ENCODE measurements at places on chromosomes 3 and 15. TPM values are rescaled to one million over a fixed set of nuclear protein-coding genes. Genes with fewer than 3 reads are reported as not detected.

The NAA50 gene
- 165 TPM for total RNA-seq

The SAMMSON gene
- total RNA-seq, result not detected

The KNSTRN gene
- total RNA-seq, result 63.7 TPM

The ISLR2 gene
- total RNA-seq, result not detected

DNA sequence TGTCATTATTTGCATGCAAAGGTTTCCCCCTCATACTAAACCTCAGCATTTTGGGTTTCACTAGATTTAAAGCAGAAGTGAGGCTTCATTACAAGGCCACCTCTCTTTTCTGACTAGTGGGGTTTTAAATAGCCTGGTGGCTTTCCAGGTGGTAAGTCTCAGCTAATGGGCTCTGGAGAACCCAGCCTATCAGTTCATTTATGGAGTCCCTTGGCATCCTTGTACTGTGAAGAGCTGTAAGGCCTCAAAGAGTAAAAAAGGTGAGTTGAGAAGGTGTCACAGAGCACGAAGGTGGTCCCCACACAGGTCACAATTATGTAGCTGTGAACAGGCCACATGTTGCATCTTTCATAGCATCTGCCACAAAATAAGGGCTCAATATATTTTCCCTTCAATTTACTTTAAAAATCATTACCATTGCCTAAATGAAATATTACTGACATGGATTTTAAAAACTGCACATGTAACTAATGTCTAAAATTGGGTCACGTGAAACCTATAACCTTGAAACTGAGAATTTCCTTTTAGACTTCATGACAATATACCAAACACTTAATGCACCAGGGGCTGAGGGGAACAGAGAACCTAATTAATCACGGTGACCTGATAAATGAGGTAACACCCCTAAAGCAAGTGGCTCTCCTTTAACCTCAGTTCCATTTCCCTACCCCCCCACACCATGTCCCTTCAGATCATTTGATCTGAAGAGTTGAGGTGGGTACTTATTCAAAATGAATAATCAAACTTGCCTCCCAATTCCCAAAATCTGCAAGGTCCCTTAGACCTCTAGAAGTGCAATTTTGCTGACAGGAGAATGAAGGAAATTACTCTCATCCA lies 1.3 kb downstream of the NGLY1 start:
- H3K36me3 ChIP-seq, result peaks cover 5% of the 10 kb centered on the region
- H3K4me3 ChIP-seq, result peak overlapping the region; percentile 92
- H3K27me3 ChIP-seq, result no peaks in the 10 kb centered on the region
- H3K4me1 ChIP-seq, result peaks cover 12% of the 10 kb centered on the region
- H3K27ac ChIP-seq, result no peak overlapping the region

DNA sequence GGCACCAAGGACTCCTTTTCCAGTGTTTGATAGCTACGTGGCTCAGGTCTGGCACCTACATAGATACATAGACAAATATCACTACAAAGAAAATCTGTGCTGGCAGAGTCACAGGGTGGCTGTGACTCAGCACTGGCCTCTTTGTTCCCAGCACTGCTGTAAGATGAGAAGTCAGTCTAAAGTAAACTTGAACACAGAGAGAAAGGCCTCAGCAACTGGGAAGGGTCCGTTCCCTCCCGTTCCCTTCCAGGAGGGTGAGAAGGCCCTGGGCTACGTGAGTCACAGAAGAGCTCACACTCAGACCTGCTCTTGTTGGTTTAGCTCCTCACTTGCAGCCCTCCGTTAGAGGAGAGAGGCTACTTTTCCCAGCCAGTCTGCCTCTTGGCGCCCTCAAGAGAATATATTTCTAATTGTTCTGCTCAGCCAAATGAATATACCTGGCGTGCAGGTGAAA lies 23.1 kb downstream of the ANXA2 start:
- H3K4me1 ChIP-seq, result peaks cover 97% of the 10 kb centered on the region
- H3K4me3 ChIP-seq, result no peak overlapping the region
- peaks cover 85% of the 10 kb centered on the region for H3K36me3 ChIP-seq
- no peaks in the 10 kb centered on the region for H3K27me3 ChIP-seq
- DNase-seq, result peak; percentile 98

DNA sequence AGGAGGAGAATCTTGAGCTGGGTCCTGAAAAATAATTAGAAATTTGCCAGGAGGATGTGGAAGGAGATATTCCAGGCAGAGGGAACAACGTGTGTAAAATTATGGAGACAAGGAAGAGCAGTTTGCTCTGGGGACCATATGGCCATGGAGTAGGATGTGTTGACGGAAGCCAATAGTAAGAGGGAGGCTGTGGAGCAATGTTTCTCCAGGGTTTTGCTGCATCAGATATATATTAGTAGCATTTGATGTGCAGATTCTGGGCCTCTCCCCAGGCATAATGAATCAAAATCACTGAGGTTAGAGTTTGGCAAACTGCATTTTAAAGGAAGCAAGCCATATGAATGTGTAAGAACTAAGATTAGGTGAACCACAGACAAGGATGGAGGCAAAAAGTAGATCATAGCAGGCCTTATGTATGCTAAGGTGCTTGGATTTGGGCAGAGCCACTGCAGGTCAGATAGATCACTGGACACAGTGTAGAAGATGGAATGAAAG lies 192.9 kb upstream of the IL12A start:
- peak overlapping the region; percentile 56 for H3K27ac ChIP-seq
- H3K4me3 ChIP-seq, result no peak overlapping the region
- H3K27me3 ChIP-seq, result no peaks in the 10 kb centered on the region
- H3K36me3 ChIP-seq, result peaks cover 12% of the 10 kb centered on the region

- no peak overlapping the region for H3K27ac ChIP-seq
- no peak for DNase-seq
- H3K27me3 ChIP-seq, result no peaks in the 10 kb centered on the region
- peaks cover 16% of the 10 kb centered on the region for H3K4me1 ChIP-seq
These were observed 507 bp upstream of the VHL start for GRCh38 chr3:10140996-10141546.

- H3K4me3 ChIP-seq, result no peak overlapping the region
- H3K4me1 ChIP-seq, result no peaks in the 10 kb centered on the region
- no peaks in the 10 kb centered on the region for H3K27me3 ChIP-seq
- H3K36me3 ChIP-seq, result no peaks in the 10 kb centered on the region
These were observed 341.1 kb downstream of the DIPK2A start for GRCh38 chr3:144312702-144313101.

DNA sequence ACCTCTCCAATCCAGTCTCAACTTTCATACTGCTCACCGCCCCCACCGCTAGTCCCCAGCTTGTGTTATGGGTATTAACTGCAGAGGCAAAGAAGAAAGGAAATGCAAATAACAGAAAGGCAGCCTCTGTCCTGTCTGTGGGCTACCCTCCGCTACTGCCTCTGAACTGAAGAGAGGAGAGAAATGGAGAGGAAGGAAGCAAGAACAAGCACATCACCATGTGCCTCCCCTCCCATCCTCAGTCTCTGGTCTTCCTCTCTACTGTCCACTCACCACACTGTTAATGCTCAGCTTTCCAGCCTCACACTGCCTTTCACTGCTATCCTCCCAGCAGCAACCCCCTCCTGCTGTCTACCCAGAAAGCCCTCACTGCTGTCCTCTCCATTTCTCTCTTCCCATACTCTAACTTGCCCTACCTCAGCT lies 139.0 kb upstream of the SLC2A2 start:
- no peak overlapping the region for H3K27ac ChIP-seq
- H3K36me3 ChIP-seq, result no peaks in the 10 kb centered on the region
- DNase-seq, result no peak
- no peak overlapping the region for H3K4me3 ChIP-seq
- H3K27me3 ChIP-seq, result no peaks in the 10 kb centered on the region
- no peaks in the 10 kb centered on the region for H3K4me1 ChIP-seq

- no peaks in the 10 kb centered on the region for H3K36me3 ChIP-seq
- DNase-seq, result no peak
- H3K27me3 ChIP-seq, result no peaks in the 10 kb centered on the region
These were observed 68.5 kb downstream of the FMN1 start for GRCh38 chr15:33125894-33126537.

DNA sequence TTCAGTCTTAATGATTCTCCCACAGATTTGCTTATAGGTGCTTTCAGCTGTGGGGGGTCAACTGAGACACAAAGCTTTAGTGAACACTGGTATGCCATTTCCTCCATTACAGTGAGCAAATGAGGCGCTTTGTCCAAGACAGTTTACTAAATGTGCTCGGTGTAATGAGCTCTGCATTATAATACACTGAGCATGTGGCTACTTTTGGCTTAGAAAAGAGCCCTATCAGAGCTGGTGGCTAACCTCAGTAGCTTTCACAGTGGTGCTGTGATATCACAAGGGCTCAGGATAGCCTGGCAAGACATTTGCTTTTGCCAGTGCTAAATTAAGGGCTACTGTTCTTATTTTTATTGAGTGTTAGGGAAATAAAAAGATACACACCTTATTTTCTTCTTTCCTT lies 749.7 kb upstream of the ARPP21 start:
- no peaks in the 10 kb centered on the region for H3K27me3 ChIP-seq
- no peak overlapping the region for H3K27ac ChIP-seq
- H3K4me3 ChIP-seq, result no peak overlapping the region
- H3K4me1 ChIP-seq, result no peaks in the 10 kb centered on the region
- no peak for DNase-seq

GRCh38 chr3:27680517-27681246 lies 41.4 kb downstream of the EOMES start:
- no peak overlapping the region for H3K27ac ChIP-seq
- DNase-seq, result no peak
- no peak overlapping the region for H3K4me3 ChIP-seq

DNA sequence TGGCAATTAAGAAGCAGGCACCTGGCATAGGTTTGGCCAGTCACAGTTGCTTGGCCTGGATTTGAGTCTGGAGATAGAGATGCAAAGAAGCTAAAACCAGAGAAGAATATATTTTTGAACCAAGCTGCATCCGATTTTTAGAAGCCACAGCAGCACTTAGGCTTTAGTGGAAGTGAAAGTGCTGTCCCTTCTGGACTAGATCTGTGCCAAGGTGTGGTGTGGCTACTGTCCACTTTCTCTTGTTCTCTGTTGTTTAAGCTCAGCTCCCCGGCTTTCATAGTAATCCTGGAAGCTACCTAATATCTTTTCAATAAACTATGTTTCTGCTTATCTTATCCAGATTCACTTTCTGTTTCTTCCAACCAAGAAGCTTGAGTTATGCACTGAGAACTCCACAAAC lies 183.4 kb upstream of the THRB start:
- no peaks in the 10 kb centered on the region for H3K27me3 ChIP-seq
- H3K4me1 ChIP-seq, result peaks cover 13% of the 10 kb centered on the region
- H3K4me3 ChIP-seq, result peak overlapping the region; percentile 6

- H3K4me3 ChIP-seq, result no peak overlapping the region
- DNase-seq, result no peak
- H3K27ac ChIP-seq, result no peak overlapping the region
- peaks cover 47% of the 10 kb centered on the region for H3K36me3 ChIP-seq
- H3K4me1 ChIP-seq, result peaks cover 23% of the 10 kb centered on the region
- no peaks in the 10 kb centered on the region for H3K27me3 ChIP-seq
These were observed 2.4 kb downstream of the CIB1 start for GRCh38 chr15:90231028-90232017.

DNA sequence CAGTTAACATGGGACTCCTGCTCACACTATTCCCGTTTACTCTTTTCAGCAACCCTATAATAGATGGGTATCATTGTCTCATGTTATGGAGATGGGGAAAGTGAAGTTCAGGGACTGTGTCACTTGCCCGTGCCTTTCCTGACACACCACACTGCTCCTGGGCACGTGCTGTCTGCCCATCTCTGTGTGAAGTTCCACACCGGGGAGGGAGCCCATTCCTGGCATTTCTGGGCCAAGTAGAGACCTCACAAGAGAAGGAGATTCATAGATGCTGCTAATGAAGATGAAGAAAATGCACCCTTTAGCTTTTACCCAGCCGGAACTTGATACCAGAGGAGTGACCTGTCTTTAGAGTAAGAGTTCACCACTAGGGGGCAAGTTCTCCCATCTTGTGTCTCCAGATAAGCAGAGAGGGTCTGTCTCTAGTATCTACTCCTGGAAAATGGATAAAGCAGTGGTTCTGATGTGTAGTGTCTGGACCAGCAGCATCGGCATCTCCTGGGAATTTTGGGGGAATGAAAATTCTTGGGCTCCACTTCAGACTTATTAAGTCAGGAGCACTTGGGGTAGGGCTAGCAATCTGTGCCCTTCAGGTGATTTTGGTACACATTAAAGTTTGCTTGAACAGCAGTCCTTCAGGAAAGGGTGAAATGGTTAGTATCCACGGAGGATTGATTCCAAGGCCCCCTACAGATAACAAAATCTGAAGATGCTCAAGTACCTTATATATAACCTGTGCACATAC lies 2.0 kb upstream of the TOPBP1 start:
- H3K27me3 ChIP-seq, result no peaks in the 10 kb centered on the region
- DNase-seq, result no peak
- no peak overlapping the region for H3K4me3 ChIP-seq
- peaks cover 24% of the 10 kb centered on the region for H3K36me3 ChIP-seq
- H3K27ac ChIP-seq, result no peak overlapping the region

DNA sequence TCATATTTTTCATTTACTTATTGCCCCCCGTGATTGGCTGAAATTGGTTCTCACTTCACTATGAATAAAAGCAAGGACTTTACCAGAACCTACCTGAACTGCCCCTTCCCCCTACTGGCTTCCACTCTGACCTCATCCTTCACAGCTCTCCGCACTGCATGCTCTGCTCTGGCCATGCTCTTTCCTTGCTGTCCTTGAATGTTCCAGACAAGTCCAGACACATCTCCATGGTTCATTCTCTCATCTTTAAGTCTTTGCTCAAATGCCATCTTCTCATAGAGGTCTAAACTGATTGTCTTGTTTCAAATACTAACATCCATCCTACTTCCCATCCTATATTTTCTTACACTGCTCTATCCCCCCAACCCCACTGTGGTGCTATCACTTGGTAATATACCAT lies 129.4 kb downstream of the CHST2 start:
- no peaks in the 10 kb centered on the region for H3K4me1 ChIP-seq
- no peaks in the 10 kb centered on the region for H3K27me3 ChIP-seq
- no peak for DNase-seq
- no peak overlapping the region for H3K27ac ChIP-seq
- H3K36me3 ChIP-seq, result no peaks in the 10 kb centered on the region

DNA sequence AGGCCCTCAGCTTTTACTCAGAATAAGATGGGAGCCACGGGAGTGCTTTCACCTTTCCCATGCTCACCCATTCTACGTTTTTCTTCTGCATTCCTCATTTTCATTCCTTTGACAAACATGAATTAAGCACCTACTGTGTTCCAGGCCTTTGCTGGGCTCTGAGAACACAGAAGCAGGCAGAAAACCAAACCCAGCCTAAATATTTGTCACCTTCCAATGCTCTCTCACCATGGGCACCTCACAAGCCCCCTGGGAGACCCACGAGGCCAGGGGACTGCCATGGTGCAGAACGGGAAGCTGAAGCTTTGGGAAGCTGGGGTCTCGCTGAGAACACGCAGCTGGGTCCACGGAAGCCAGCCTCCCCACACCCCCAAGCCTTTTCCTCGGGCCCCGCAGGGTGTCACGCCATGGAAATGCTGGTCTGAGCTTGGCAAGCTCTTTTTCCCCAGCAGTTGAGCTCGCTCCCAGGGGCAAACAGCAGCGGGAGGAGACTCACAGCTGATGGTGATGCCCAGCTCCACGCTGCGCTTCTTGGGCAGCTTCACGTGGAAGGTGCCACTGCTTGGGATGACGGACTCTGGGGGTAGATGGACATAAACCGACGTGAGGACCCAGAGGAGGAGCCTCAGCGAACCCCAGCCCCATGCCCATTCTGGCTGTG lies 27.7 kb downstream of the GRIP2 start:
- H3K4me3 ChIP-seq, result no peak overlapping the region
- DNase-seq, result no peak
- H3K27me3 ChIP-seq, result no peaks in the 10 kb centered on the region
